ENCODE measurements at places on chromosomes 3 and 15.

DNA sequence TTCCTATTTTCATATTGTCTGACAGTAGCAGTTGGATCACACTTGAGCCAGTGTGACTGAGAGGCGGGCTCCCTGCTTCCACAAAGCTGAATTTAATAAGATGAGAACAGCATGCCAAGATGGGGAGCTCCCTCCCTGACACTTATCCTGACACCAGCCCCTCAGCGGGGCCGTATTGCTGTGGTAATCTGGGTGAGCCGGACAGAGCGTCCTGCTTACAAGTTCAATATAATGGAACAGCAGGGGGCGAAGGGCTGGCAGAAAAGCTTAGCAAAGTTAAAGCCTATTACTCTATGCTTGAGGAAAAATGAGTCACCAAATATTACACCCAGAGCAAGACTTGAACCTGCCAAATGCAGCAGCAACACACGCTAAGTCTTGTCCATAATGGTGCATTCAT, 163.8 kb upstream of the CMC1 start:
- DNase-seq, result peak; percentile 12

DNA sequence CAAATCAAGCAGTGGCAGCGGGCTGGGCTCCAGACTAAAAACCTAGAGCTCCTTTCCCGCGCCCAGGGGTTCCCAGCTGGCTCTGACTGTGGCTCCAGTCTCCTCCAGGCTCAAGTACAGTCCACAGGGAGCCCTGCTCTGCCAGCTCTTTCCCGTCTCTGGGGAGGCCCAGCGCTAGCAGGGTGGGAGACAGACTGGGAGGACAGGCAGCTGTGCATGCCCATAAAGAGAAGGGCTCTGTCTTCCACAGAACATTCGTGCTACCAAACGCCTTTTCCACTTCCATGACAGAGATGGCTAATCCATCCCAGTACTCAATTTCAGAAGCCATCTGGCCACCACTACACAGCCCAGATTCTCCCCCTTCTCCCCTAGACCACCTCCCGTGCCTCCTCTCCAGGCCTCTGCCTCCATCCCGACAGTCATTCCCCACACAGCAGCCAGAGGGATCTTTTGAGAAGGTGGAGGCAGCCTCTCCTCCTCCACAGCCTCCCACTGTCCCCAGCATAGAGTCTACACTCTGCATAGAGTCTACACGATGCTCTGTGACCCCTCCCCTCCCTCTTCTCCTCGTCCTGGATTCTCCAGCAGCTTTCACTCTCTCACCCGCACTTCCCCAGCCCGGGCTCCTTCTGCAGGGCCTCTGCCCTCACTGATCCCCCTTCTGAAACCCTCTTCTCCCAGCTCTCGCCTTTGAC, 6.8 kb upstream of the DUSP7 start:
- no peak for DNase-seq

- DNase-seq, result no peak
Measured at GRCh38 chr3:56997675-56998074, 62.8 kb upstream of the SPATA12 start.

- DNase-seq, result no peak
Measured at GRCh38 chr15:85149465-85150129, 167.9 kb downstream of the PDE8A start.

DNA sequence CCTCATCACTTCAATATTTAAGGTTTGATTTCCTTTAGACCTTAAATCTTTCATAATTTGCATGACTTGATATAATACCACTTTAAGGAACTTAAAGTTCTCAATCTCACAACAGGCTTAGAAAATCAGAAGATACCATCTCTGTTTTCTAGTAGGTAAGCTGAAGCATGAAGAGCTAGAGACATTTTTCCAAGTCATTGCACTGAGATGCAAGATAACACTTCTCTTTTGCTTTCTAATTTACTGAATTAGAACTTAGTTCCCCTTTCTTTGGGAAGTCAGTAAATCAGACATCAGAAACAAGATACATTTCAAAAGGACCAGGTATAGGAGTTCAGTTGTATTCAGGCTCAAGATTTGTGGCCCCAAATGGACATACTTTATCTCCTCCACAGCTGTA, 79.7 kb downstream of the DZIP3 start:
- no peak for DNase-seq

DNA sequence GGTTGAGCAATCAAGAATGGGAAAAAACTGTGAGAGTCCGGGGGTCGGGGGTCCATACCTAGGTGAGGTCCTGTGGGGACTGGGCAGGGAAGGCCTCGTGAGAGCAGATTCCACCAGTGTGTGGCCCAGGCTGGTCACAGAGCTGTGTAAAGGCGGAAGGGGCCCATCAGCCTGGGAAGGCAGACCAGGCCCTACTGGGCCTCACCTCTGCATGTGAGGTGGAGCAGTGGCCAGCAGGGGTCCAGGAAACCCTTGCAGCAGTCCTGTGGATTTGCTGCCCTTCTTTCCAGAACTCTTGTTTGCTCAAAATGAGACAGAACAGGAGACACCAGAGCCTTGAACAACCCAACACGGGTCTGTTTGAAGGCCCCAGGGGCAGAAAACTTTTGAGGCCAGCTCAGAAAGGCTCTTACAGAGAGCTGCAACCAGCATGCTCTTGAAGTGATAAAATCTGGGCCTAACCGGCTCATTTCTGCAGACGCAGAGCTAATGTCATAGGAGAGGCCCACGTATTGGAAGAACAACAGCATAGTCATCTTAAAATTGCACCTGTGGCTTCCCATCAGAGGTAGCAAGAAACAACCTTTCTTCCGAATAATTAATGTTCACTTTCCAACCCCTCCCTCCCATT, 30.3 kb upstream of the HHATL start:
- DNase-seq, result no peak

- no peak for DNase-seq
Measured at GRCh38 chr3:123343296-123344174, 105.4 kb downstream of the ADCY5 start.

- no peak for DNase-seq
Measured at GRCh38 chr3:10299679-10300078, 6.9 kb upstream of the GHRL start.

GRCh38 chr3:100407164-100407563, 5.8 kb downstream of the LNP1 start:
- no peak for DNase-seq

DNA sequence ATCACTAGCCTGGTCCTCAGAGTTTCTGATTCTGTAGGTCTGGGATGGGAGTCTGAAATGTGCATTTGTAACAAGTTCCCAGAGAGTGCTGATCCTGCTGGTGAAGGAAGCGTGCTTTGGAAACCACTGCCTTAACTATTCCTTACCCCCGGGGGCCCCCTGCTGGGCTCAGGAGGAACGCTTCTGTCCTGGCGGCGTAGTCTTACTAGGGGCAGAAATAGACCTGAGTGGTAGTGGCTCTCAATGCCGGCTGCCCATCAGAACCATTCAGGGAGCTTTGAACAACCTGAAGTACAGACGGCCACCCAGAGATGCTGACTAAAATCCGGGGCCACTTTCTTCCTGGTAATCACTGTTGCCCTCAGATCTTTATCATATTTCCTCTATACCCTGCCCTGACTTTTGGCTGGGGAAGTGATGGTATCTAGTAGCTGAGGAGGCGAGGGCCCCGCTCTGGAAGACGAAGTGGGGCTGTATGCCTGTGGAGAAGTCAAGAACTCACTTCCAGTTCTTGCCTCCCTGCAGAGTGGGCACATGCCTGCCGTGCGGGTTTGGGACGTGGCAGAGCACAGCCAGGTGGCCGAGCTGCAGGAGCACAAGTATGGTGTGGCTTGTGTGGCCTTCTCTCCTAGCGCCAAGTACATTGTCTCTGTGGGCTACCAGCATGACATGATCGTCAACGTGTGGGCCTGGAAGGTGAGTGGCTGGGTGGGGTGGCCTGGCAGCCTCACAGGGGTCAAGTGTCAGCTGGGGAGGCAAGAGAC, 16.3 kb upstream of the JMJD7 start:
- peak; percentile 46 for DNase-seq

DNA sequence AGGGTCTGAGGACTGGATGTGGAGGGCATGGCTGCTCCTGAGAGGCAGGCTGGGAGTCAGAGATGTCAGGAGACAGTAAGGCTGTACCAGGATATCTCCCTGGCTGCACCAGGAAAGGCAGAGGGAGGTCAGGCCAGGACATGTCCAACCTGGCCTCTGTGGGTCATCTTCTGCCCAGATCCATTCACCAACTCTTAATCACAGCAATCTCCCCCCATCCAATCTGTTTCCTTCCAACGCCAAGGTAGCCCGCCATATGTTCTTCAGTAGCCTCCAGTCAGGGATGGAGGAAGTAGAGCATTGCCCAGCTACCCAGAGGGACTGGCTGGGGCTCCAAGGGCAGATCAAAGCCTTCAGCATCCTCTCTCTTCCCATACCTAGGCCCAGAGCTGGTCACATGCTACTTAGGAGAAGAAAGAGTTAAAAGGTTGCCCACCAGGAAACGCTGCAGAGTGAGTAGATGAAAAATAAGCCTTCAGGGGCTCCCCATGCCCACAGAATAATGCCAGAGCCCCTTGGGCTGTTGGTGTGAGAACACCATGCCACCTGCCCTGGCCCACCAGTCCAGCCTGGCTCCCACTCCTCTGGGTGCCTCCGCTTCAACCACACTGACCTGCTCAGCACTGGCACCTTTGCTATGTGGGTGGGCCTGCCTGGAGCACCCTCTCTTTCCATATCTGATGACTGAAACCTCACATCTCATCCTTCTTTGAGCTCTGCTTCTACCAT, 176.8 kb downstream of the MEGF11 start:
- DNase-seq, result no peak

DNA sequence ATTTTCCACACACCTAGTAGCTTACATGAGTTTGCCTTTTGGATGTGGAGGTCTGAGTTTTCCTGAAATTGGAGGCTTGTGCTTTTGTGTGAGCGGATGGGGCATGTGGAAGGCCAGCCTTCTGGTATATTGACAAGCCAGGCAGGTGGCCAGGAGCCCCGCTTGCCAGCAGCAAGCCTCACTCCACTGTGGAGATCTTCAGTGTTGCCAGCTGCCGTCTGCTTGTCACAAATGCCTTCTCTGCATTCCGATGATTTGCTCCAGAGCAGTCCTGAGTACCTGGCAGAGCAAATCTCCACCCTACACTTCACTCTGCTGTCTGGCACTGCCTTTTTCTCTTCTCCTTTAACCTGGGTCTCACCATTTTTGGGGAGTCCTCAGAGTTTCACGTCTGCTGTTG, 29.1 kb upstream of the CHST2 start:
- DNase-seq, result no peak

DNA sequence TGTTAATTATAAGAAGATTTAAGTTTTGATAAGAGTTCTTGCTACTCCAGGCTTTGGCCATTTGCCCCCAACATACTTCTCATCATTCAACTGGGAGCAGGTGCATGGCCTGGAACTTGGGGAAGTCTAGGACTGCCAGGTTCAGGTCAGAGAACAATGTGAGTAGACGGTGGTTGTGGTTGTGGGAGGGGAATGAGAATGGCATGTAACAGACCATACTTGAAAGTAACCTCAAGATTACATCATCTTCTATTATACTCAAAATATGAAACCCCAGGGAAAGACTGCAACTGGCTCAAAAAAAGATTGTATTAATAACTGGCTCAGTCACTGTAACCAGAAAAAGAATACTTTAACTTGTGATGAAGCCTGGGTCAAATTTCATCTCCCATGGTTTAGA, 364.9 kb upstream of the DPPA4 start:
- no peak for DNase-seq

- no peak for DNase-seq
Measured at GRCh38 chr3:38455639-38456430, 2.1 kb downstream of the ACVR2B start.

DNA sequence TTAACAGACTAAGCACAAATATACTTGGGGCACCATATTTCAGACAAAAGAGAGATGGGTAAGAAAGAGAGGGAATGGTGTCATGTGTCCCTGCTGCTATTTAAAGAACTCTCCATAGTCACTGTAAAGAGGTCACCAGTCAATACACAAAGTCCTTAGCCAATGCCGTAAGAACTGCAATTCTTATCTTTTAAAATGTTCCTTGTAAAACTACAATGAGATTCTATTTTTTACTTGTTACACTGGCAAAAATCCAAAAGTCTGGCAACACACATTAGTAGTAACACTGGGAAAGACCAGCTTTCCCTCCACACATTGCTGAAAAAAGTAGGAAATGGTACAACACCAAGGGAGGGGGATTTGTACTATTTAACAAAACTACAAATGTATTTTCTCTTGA, 189.4 kb downstream of the TBC1D5 start:
- no peak for DNase-seq

DNA sequence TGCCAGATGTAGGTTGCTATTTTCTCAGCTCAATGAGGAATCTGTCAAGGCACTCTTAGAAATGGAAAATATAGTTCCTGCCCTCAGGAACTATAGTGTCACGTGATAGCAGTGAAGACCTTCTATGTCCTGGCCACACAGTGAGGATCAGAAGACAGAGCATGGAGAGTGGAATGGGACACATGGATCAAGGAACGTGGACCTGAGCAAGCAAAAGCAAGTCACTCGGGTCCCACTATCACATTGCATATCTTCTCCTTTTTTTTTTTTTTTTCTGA, 21.2 kb downstream of the SMAD3 start:
- no peak for DNase-seq

DNA sequence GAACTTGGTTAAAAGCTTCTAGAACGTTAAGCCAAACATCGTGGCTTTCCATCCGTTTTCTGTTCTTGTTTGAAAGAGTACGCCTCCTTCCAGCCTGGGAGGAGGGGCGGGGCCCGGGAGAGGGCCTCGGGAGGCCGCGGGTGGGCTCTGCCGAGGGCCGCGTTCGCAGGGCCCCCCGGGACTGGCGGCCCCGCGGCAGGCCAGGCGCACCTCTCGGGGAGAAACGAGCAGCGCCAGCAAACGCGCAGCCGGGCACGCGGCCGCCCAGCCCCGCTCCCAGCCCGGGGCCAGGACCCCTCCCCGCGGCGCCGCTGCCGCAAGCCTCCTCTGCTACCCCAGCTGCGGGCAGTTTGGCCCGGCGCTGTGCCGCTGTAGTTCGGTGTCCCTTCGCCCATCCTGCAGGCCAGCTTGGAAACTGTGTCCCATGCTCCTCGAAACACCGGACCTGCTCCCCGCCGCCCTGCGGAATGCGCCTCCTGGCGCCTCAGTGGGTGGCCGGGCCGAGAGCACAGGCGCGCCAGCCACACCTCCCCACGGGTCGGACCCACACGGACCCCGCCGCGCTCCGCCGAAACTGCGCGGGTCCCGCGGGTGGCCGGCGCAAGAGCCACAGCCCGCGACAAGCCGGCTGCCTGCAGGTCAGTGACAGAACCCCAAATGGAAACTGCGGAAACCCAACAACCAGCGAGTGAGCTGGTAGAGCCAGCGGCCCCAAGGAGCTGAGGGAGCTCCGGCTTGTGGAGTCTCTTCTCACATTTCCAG, 2.3 kb downstream of the OCA2 start:
- DNase-seq, result no peak

DNA sequence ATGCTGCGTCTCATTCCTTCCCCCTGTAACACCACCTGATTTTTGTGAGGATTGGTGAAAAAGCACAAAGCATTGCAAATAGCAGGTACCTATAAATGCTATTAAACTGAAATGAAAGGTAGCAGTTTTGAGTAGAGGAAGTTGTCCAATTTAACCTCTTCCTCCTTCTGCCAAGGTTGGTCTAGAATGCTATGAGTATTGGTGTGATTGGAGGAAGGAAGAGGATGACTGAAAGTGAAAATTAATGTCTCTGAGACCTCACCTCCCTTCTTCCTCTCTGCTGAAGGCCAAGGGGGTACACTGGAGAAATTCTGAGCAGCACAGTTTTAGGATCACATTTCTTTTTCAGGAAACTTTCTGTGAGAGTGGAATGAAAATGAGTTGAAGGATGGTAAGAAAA, 94.4 kb downstream of the DTWD1 start:
- DNase-seq, result no peak

GRCh38 chr15:60752973-60753720, 274.2 kb upstream of the ICE2 start:
- DNase-seq, result no peak
